AG04450 (cell line): ENCODE measurements at places on chromosomes 1 and 21.

DNA sequence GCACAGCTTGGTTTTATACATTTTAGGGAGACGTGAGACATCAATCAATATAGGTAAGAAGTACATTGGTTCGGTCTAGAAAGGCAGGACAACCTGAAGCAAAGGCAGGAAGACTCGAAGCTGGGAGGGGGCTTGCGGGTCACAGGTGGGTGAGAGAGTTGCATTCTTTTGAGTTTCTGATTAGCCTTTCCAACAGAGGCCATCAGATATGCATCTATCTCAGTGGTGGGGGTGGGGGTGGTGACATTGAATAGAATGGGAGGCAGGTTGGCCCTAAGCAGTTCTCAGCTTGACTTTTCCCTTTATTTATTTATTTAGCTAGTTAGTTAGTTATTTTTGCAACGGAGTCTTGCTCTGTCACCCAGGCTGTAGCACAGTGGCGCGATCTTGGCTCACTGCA is 85.6 kb downstream of the WDR4 start:
- no peak for DNase-seq

DNA sequence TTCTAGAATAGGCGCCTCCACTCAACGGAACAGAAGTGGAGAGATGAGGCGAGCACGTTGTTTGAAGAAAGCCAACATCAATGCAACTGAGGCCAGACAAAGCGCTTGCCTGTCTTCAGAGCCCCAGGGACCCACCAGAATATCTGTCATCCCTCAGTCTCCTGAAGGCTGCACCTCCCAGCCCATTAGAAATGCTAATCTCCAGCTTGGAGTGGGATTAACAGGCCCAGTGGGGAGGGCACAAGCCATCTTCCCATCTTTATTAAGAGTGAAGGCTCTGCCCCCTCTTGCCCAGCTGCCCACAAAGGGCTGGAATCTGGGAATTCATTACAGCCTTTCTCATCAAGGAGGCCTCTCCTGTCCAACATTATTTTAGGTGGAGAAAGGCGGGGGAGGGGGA is 16.8 kb upstream of the CNTN2 start:
- DNase-seq, result no peak

- no peak for DNase-seq
Measured at GRCh38 chr1:168007691-168008090, 70.8 kb upstream of the MPC2 start.

DNA sequence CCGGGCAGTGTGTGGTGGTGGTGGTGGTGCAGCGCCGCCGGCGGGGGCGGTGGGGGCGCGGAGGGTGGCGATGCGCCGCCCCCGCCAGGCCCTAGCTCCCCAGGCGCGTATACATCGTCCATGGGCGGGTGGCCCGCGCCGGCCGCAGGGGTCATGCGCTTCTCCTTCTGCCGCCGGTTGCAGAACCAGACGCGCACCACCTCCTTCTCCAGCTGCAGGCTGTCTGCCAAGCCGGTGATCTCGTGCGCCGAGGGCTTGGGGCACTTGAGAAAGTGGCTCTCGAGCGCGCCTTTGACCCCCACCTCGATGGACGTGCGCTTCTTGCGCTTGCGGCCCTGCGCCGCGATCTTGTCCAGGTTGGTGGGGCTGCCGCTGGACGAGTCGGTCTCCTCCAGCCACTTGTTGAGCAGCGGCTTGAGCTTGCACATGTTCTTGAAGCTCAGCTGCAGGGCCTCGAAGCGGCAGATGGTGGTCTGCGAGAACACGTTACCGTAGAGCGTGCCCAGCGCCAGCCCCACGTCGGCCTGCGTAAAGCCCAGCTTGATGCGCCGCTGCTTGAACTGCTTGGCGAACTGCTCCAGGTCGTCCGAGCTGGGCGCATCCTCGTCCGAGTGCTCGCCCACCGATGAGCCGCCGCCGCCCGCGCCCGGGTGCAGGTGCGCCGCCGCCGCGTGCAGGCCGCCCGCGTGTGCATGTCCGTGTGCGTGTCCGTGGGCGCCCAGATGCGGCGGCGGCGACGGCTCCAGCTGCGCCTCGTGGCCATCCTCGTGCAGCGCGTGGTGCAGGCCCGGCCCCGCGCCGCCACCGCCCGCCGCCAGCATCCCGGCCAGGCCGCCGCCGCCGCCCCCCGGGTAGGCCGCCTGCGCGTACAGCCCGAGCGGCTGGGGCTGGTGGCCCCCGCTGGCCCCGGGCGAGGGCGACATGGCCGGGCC is 926 bp downstream of the POU3F1 start:
- no peak for DNase-seq

DNA sequence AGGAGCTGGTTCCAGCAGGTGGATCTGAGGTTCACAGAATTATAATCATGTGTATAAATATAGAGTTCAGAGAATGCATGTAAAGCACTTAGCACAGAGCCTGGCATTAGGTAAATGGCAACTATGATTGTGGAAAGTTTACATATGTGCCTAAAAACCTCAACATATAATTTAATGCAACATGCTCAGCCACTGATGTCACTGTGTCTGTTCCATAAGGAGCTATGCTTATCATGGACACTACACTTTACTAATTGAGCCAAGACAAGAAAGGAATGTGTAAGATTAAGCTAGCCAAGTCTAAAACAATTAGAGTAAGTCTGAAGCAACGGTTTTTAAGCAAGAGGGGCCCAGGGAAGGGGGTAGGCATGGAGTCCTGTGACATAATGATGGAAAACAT is 61.5 kb downstream of the GNG12 start:
- no peak for DNase-seq

- DNase-seq, result no peak
Measured at GRCh38 chr1:87495870-87496269, 167.2 kb downstream of the LMO4 start.

DNA sequence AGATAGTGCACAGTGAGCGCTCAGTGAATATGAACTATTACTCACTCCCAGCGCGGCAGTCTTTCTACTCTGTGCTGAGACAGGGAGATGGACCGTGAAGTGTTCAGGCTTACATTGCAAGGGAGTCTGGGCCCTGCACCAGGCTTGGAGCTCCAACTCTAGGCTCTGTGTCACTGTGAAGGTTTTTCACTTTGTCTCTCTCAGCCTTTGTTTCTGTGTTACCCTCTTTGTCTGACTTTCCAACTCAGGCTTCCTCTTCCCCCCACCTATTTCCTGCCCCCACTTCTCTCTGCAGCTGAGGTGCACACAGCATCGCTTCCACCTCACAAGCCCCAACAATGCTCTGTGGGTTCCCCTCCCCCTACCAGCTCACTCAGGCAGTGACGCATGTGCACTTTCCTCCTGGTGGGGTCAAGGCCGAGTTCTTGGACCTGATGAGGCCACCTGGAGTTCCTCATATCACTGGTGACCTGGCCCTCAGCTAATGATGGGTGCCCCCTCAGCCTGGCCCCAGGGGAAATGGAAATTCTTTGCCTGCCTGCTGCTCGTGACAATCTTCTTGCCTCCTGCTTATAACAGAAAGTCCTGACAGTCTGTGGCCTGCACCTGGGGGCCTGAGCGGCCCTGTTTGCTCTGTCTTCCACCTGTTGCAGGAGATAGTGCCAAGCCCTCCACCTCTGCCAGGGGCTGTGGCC is 1.1 kb upstream of the LCK start:
- DNase-seq, result no peak

- DNase-seq, result no peak
Measured at GRCh38 chr1:101153692-101154091, 83.1 kb upstream of the S1PR1 start.

GRCh38 chr1:36400514-36400824 is 2.8 kb upstream of the LSM10 start:
- DNase-seq, result no peak
